ENCODE measurements at places on chromosomes 11 and 22. TPM values are rescaled to one million over a fixed set of nuclear protein-coding genes. Genes with fewer than 3 reads are reported as not detected.

Gene WEE1
- polyA plus RNA-seq = 21.2 TPM

Gene BDNF
- polyA plus RNA-seq = 0.10 TPM

Gene AQP11
- 8.8 TPM for polyA plus RNA-seq

Gene CCDC157
- 5.1 TPM for polyA plus RNA-seq

Gene PTGDR2
- 1.3 TPM for polyA plus RNA-seq

Gene RIMBP3C
- not detected for polyA plus RNA-seq

Gene MUC5AC
- not detected for polyA plus RNA-seq

Gene BACE1
- 90.0 TPM for polyA plus RNA-seq

Gene TRIM49
- not detected for polyA plus RNA-seq

Gene OR4D5
- polyA plus RNA-seq = not detected

Gene LUZP2
- 0.51 TPM for polyA plus RNA-seq
